Stimulated activated CD4-positive, alpha-beta T cell treated with anti-CD3 and anti-CD28 coated beads, Interleukin-1b, Interleukin-23, amount 100 ng/mL, for 1 hour (primary cell): ENCODE measurements at places on chromosomes 7 and 10.

DNA sequence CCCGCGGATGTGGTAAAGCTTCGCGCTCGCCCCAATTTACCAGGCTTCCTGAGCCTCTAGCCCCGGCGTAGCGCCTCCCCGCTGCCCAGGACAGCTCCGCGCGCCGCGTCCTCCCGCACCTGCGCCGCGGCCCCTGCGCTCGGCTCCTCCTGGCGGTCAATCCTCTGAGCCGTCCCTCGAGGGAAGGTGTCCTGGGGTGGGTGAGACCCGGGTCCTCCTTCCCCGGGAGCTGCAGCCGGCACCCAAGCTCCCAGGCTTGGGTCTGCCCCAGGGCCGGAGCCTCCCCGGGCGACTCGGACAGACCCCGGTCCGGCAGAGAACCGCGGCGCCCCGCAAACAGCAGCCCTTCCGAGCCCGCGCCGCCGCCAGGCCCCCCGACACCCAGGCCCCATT lies 512 bp downstream of the OSBPL3 start:
- DNase-seq = no peak

GRCh38 chr7:29177963-29178600 lies 16.5 kb upstream of the CHN2 start:
- no peak for DNase-seq

DNA sequence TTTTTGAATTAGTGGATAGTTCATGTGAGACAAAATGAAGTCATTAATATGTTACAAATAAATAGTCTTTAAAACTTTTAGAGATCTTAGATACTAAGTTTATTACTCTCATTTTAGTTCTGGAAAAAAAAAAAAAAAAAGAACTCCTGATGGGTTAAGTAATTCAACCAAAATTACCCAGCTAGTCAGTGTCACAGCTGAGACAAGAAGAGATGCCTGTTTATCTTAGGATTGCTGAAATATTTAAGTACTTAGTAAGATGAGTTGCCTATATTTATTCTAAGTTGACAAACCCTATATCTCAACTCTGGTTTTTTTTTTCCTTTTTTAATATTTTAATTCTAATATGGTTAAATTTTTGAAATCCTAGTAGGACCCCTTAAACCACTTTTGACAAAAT lies 781.0 kb upstream of the LRRN3 start:
- DNase-seq = no peak

DNA sequence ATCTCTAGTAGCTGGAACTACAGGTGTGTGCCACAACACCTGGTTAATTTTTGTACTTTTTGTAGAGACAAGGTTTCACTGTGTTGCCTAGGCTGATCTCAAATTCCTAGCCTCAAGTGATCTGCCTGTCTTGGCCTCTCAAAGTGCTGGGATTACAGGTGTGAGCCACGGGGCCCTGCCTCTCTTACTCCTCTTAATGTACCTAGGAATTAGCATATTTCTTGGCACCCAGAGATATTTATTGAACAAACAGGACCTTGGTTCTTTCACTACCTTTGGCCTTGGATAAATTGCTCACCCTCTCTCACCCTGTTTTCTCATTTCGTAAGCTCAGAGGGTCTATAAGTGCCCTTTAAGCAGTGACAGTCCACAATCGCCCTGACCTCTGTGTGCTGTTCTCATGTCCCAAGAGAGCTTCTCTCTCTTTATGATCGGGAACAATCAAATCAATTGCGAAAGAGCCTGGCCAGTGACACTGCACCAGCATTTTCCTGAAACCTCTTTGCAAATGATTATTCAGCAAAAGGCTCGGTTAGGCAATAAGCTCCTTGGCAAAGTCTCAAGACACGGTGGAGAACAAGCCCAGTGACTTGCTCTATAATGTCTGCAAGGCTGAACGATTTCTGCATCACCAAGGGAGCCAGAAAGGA lies 117.7 kb downstream of the APBB1IP start:
- no peak for DNase-seq

DNA sequence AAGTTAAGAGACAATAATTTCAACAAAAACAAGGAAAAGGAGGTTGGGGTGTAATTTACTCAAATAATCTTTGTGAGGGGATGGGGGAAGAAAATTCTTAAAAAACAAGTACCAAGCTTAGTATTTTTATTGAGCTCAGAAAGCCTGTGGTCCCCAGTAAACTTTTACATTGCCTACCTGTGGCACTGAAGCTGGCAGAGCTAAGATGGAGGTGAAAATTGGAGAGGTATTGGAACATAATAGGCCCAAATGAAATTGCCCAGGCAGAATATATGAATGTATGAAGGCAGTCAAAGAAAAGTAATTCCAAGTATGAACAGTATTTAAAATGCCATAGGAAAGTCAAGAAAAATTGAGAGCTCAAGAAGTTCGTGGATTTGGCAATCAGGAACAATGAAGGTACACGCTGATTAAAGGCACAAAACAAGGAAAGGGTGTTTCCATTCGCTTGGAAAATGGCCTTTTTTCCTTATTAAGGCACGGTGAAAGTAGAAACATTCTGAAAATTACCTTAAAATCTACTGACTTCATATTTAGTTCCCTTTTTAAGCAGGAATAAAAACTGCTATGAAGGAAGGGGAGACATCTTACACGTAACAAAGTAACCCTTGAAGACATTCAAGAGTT lies 3.4 kb upstream of the KMT2E start:
- DNase-seq = no peak

DNA sequence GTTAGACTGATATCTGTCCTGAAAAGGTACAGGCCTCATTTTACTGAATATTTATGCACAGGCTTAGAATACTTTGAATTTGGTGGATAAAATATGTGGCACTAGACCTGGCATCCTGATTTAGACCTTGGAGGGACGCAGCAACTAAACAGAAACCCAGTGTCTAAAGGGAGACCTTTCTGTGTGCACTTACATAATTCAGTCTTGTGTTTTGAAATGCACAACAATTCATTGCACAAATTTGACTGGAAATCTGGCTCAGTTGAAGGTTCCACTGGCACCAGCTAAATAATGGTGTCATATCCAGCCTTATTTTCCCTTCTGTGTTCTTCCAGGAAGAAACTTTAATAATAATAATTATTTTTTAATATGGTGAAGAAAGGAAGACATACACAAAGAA lies 142.1 kb downstream of the SND1 start:
- no peak for DNase-seq

DNA sequence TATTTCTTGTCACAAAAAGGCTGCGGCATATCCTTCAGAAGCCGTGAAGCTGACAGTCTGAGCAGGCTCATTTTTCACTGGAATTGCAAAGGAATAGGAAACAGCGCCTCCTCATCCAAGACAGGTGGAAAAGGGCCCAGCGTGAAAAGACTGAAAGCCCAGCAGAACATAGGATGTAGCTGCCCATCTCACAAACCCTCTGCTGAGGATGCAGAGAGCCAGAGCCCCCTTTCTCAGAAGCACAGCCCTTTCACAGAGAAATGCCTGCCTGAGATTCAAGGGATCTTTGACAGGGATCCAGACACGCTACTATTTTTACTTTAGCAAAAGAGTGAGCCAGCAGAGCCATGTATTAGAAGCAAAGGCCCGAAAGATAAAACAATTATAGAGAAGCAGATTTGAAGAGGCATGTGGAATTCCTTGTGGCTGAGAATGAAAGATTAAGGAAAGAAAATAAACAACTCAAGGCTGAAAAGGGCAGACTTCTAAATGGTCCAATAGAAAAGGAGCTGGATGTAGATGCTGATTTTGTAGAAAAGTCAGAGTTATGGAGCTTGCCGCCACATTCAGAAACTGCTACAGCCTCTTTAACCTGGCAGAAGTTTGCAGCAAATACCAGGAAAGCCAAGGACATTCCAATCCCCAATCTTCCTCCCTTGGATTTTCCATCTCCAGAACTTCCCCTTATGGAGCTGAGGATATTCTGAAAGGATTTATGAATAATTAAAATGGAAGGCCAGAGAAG lies 36.9 kb downstream of the GDI2 start:
- DNase-seq = no peak

GRCh38 chr10:108014145-108014901 lies 849.8 kb upstream of the SORCS1 start:
- DNase-seq = no peak

DNA sequence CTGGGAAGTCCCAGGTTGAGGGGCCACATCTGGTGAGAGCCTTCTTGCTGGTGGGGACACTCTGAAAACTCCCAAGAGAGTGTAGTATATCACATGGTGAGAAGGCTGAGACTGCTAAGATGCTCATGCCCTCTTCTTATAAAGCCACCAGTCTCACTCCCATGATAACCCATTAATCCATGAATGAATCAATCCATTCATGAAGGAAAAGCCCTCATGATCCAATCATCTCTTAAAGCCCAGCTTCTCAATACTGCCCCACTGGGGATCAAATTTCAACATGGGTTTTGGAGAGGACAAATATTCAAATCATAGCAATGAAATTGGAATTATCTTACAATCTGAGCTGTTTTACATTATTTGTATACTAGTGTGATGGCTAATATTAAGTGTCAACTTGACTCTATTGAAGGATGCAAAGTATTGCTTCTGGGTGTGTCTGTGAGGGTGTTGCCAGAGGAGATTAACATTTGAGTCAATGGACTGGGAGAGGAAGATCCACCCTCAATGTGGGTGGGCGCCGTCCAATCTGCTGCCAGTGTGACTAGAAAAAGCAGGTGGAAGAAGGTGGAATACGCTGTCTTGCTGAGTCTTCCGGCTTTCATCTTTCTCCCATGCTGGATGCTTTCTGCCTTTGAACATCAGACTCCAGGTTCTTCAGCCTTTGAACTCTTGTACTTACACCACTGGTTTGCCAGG lies 14.3 kb upstream of the UBE2D1 start:
- DNase-seq = no peak

- DNase-seq = no peak
These were observed 39.5 kb downstream of the WNT2 start for GRCh38 chr7:117283371-117283770.

GRCh38 chr10:7444551-7445121 lies 33.8 kb upstream of the SFMBT2 start:
- no peak for DNase-seq

DNA sequence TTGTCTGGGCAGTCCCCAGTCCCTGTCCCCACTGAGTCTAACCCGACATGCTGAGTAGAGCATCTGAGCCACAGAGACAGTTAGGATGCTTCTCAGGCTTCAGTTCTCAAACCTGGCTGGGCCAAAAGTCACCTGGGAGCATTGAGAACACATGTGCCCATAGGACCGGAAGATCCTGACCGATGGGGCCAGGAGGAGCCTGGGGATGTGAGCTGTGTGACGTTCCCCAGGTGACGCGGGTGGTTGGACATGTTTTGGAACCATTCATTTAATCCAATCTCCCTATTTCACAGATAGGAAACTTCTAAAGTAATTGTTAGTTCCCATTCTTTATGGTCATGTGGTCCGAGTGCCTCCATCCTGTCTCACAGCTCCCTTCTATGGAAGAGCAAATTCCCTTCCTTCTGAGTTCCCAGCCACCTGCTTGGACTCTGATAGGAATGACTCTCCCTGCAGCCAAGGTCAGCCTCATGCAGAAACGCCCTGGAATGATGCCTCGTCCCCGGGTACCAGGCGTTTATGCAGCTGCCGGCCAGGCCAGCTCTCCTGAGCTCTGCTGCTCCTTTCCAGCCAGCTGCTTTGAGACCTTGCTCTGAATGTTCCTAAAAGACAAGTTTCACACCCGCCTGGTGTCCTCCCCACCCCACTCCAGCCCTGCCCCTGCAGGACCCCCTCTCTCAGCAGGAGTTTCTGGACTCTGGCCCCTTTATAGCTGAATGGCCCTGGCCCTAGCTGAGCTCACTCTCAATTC lies 166.5 kb upstream of the RHEB start:
- DNase-seq = no peak

- no peak for DNase-seq
These were observed 32.6 kb upstream of the HSPB1 start for GRCh38 chr7:76269895-76270294.

GRCh38 chr10:13592306-13592705 lies 5.5 kb downstream of the PRPF18 start:
- DNase-seq = no peak

GRCh38 chr7:69567800-69568199 lies 30.5 kb upstream of the AUTS2 start:
- no peak for DNase-seq

DNA sequence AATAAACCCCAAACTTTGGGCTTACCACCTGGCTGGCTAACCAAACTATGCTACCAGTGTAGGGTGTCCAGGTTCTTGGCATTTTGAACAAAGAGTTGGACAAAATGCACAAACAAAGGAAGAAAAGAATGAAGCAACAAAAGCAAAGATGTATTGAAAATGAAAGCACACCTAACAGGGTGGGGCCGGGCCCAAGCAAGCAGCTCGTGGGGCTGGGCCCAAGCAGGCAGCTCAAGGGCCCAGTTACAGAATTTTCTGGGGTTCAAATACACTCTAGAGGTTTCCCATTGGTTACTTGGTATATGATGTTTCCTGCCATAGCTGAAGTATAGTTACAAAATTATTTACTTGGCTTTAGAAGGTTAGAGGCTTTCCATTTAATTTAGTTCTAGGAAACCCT lies 15.7 kb downstream of the ACADSB start:
- DNase-seq = no peak

DNA sequence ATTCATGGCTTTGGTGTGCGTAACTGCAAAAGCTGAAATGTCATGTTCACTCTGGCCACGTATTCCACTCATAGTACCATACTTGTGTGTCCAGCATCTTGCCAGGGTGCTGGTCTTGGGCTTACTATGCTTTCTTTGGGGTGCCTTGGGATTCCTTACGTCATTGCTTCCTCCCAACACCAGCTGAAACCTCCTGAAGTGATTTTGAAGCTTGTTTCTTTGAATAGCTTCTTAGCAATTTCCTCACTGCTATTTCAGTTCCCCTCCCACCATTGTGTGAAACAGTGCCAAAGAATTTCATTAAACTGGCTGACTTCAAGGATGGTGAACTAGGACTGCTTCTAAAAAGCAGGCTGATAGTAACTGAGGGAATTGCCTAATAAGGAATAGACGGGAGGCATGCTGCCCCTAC lies 36.9 kb downstream of the ENTPD1 start:
- no peak for DNase-seq

- DNase-seq = no peak
These were observed 1.4 kb downstream of the MXI1 start for GRCh38 chr10:110208614-110209453.

DNA sequence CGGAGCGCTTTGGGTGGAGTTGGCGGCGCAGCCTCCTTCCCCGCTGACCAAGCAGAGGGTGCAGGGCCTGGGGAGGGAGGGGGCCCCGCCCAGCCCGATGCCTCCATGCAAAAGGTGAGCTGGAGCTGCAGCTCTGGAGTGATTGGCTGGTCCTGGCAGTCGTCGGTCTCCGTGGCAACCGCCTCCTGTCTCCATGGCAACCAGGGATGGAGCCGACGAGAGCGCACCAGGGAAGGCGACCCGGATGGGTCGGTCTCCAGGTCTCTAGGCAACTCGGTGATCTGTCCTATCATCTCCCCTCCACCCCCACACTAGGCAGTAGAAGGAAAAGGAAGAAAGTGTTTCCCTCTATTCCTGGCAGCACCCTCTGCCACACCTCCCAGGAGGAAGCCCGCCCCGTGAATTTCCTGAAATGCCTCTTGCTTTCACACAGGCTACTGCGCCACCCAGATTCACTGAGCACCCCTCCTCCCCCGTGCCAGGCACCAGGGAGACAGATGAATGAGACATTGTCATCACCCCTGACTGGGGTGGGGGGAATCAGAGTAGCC lies 647 bp upstream of the NACAD start:
- no peak for DNase-seq
